Chondrocyte (in vitro differentiated cells): ENCODE measurements at places on chromosomes 1 and 21. TPM values are rescaled to one million over a fixed set of nuclear protein-coding genes. Genes with fewer than 3 reads are reported as not detected.

Gene VASH2
- total RNA-seq: 2.3 to 2.8 TPM (median 2.8 TPM) in 3 replicates

DNA sequence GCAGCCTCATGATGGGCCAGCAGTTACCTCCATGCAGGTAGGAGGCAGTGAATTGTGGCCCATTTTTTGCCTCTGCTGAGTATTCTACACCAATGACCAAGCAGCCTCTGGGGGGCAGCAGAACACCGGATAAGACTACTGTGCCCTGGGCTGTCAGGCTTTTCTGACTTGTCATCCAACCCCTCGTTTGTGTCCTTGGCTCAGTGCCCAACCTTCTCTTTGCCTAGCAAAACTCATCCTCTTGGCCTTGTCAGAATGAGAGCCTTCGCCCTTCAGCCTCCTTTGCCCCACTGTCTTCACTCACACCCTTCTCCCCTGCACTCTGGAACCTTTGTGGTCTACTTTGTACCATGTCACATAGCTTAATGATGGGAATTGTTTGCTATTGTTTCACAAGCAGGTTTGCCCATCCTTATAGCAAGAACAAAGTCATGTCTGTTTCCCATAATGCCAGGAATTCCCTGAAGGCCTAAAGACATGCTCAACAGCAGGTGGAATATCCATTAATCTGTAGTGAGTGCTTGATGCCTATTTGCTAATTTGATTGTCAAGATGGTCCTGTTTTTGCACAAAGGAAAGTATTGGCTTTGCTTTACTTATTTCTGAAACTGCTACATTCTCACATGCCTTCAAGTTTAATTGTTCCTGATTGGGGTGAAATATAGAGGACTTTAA lies 255.9 kb downstream of the HHAT start:
- no peak for DNase-seq

DNA sequence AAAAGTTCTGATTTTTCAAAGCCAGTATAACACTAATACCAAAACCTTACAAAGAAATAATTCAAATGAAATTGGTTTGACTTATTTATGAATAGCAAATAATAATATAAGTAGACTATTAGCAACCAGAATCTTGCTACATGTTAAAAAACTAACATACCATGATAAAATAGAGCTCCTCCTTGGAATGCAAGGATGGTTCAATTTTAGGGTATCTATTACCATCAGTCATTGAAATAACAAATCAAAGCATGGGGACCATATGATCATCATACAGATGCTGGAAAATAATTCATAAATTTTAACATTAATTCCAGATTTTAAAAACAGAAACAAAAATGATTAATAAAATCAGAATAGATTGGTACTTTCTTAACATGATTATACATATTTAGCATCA lies 66.3 kb downstream of the RRAGC start:
- no peak for DNase-seq

Gene HAPLN2
- 0.36 TPM in 1 of 3 replicates, not detected in the others for total RNA-seq

GRCh38 chr1:53878492-53879105 lies 11.0 kb downstream of the YIPF1 start:
- DNase-seq: no peak

GRCh38 chr1:39485046-39485803 lies 6.2 kb upstream of the BMP8A start:
- no peak for DNase-seq

Gene CLCA2
- 0.31 TPM in 1 of 3 replicates, not detected in the others for total RNA-seq

Gene ADORA1
- total RNA-seq: 0.24 to 2.1 TPM (median 1.7 TPM) in 3 replicates

Gene PTAFR
- total RNA-seq: 0.07 to 0.10 TPM in 2 of 3 replicates, not detected in the other

Gene EVA1B
- 55.7 to 88.4 TPM (median 85.2 TPM) in 3 replicates for total RNA-seq

DNA sequence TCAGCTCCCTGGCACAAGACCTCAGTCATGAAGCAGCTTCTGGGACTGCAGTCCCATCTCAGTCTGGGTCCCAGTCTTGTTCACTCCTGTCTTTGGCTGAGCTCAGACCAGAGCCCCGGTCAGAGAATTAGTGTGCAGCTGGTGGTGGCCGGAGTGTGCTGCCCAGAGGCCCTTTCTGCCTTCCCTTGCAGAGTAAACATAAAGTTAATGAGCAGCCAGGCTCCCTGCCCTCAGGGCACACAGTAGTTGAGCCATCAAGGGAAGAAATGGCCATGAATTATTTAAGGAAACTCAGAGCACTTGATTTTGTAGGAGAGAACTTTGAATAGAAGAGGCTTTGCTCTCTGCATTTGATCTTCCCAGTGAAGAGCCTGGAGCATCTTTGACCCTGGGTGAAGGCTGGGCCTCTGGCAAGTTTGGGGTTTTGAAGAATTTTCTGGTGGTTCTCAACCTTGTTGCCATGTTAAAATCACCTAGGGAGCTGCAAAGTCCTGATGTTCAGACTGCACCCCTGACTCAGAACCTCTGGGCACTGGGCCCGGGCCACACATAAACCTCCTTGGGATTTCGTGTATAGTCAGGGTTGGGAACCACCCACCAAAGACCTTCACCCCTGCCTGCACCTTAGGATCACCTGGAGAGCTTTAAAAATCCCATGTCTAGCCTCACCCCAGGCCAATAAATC lies 26.4 kb upstream of the SELENON start:
- no peak for DNase-seq

DNA sequence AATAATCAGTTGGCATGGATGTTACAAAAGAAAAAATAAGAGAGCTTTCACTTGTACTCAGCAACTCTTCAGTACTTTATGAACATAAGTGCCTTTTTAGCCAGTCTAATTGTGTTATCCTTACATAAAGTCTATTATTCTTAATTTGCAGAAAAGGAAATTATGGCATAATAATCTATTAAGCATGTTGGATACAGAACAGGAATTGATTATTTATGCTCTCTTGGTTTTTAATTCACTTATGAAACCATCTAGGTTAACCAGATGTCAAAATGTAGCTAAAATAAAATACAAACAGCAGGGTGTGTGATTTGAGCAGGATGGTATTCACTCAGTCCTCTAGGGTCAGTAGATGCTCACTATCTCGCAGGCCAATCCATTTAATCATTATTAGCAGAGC lies 79.7 kb downstream of the PLPPR5 start:
- no peak for DNase-seq

DNA sequence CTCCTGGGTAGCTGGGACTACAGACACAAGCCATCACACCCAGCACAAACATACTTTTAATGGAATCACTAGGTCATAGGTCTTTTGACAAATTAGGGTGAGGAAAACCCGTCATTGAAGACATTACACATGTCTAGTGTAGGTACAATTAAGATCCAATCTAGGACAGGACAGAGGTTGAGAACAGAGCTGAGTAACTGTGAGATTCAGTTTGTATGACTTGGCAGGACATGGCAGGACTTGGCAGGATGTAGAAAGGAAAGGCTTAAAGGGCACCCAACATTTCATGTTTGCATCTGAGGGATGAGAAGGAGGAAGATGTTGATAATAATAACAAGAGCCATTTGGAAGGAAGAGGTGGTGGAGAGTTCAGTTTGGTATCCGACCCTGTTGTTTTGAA lies 483.8 kb downstream of the PCP4 start:
- DNase-seq: no peak

DNA sequence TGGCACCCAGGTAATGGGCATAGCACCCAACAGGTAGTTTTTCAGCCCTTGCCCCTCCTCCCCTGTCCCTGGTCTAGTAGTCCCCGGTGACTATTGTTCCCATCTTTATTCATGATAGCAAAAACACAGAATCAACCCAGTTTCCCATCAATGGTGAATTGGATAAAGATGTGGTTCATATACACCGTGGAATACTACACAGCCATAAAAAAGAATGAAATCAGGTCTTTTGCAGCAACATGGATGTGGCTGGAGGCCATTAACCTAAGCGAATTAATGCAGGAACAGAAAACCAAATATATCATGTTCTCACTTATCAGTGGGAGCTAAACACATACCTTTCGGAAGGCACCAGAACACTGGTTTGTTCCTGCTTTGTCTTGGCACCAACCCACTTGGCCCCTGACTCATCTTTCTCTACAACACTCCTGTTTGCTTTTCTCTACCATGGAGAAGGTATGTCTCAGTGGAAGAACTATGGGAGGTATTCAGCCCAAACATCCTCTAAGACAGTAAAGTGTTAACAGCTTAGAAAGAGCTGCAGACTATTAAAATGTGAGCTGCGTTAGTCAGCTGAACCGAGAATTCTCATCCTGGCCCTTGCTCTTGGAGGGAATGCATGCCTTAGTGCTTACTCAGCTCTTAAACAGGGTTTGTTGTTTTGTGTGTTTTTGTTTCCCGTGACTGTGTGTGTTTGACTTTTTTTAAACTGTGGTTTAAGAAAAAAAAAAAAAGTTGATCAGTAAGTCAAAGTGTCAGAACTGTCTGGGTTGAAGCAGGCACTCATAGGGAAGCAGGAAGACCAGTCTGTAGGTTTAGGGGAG lies 203.0 kb downstream of the TOMM20 start:
- no peak for DNase-seq

Gene MNDA
- total RNA-seq: not detected in 3 replicates

DNA sequence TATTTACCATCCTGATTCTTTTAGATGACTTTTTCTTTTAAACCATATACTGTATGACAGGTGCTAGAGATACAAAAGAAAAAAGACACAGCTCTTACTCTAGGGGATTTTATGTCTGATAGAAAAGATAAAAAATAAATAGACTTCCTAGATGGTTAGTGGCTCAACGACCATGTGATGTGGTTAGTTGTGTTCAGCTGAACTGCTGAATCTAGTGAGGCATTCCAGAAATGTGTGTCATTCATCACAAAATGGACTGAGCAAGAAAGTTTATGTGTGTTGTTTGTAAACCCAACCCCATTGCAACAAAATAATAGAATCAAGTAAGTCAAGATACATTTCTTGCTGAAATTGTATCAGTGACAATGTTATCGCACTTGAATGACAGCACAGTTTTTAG lies 205.8 kb upstream of the LYPLAL1 start:
- DNase-seq: no peak

DNA sequence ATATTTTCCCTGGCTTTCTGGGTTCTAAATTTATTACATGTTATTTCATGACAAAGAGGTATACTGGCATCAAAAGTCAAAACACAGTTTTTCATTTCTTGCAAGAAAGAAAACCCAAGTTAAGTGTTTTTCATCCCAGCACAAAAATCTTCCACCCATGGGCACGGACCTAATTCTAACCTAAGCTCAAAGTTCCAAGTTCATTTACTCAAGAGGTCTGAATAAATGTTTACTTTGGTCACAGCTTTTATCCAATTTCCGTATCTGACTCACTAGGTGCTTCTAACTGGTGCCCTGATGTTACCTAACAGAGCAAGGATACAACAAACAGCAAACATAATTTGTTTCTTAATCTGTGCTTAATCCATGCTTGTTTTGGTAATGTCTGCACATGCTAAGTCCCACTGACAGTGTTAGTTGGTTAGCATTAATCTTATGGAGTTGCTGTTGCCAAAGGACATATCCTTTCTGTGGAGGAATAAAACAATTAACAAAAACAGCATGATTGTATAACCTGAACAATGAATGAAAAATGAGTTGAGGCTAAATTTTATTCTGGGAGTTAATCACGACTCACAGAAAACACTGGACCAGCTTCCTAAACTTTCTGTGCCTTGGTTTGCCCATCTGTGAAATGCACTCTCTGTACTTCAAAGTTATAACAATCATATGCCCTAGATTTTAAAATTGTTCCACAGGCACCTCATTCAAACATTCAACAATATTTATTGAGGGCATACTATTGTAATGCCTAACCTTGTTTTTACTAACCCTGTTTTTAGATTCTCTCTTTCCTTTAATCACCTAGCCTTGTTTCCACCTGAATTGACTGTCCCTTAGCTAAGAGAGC lies 4.2 kb upstream of the CHD1L start:
- no peak for DNase-seq

DNA sequence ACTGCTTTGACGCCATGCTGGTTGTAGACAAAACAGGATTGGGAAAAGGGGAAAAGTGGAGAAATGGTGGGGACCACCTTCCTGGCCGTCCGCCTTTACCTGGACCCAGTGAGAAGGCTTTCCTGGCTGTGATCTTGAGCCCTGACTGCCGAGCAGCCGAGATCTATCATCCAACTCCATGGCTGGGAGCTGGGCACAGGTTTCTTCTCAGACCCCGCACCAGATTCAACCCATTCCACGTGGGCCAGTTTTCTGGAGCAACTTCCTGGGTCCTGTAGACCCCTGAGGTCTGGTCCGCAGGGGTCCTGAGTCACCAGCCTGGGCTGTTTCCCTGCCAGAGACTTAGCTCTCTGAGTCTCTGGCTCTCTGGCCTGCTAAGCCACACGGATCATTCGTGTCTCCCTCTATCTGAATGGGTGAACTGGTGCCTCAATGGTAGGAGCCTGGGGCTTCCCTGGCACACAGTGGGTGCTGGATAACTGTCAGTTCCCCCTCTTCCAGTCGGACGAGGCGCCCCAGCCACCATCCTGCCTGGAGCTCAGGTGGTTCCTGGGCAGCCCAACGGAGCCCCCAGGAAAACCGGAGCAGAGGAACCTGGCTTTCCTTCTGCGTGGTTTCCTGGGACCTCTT lies 4.5 kb upstream of the NPHP4 start:
- DNase-seq: peak; percentile 59

- DNase-seq: no peak
These were observed 28.9 kb upstream of the DMRTB1 start for GRCh38 chr1:53430261-53430660.

GRCh38 chr1:44786138-44786840 lies 1.7 kb downstream of the BEST4 start:
- DNase-seq: peak; percentile 81

DNA sequence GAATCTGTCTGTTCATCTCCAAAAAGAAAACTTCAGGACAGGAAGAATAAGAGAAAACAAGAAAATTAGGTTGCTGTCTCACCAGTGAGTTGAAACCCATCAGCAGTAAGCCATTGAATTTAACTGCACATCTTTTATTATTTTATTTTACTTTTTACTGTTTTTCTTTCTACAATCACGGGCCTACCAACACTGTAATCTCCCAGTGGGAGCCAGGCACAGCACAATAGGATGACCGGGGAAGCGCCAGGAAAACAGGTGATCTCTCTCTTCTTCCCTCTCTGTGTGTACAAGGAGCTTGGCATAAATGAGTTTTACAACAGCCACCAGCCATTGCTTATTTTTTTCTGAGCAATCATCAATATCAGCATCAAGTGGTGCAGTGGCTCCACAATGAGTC lies 113.1 kb upstream of the ESRRG start:
- DNase-seq: no peak

Gene CGN
- 0.95 to 1.2 TPM (median 1.0 TPM) in 3 replicates for total RNA-seq

DNA sequence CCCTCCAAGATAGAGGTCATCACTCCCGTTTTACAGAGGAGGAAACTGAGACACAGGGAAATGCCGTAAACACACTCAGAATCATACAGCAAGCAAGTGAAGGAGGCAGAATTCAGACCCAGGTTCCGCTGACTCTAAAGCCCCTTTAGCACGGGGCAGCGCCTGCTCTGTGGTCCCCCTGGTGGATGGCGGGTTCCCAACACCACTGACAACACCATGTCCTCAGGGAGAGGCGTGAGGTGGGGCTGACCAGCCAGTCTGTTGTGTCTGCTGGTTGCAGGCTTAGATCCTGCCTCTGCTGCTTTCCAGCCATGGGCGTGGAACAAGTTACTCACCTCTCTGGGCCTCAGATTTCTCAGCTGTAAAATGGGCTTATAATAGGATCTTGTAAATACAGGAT lies 617.3 kb downstream of the MATN1 start:
- peak; percentile 72 for DNase-seq
